Immature natural killer cell (primary cell): ENCODE measurements at places on chromosomes 7 and 10.

DNA sequence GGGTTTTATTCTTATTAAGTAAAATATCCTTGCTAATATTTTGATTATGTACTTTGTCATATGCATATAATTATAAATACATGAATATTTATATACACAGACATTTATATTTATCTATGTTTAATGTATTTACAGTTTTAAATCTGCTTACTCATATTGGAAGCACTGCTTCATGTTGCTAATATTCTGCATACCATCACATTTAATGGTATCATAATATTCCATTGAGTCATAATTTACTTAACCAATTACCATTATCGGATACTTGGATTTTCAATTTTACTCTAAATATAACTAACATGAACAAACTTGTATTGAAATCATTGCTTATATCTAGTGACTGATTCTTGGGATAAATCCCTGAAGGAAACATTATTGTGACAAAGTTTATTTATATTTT, 155.2 kb downstream of the MBL2 start:
- no peaks in the 10 kb centered on the region for H3K4me1 ChIP-seq
- no peak overlapping the region for H3K4me3 ChIP-seq
- DNase-seq, result no peak
- no peak overlapping the region for H3K27ac ChIP-seq
- no peaks in the 10 kb centered on the region for H3K36me3 ChIP-seq
- H3K27me3 ChIP-seq, result no peaks in the 10 kb centered on the region

DNA sequence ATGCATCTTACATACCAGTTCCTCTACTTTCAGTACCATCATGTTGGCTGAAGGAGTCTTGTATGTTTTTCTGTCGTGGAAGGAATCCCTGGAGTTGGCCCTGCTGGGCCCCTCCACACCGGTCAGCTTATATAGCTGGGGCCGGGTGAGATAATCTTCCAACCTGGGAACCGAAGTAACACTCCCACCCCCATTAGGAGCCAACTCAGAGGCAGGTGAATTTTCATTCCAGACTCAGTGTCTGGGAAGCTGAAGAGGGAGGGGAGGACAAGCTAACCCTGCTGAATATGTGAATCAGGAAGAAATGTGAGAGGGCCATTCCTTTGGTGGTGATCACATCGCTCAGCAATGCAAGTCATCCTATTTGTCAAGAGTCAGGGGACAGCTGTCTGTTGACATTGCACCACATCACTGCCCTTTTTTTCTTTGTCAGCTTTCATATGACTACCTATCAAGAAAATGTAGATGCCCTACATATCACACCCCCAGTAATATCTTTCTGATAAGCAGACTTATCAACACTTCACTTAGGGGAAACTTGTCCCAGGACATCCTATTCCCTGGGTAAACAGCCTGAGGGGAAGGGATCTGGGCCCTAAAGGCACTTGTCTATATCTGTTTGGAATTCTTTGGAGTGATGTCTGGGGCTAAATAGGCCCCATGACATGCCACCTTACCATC, at the start of gene ANKRD1:
ANKRD1 (minus strand) TSS at position 102 of the 681 bp plus-strand sequence; CDS start at position 42, 60 bp downstream.
- peaks cover 3% of the 10 kb centered on the region for H3K27me3 ChIP-seq
- H3K36me3 ChIP-seq, result no peaks in the 10 kb centered on the region
- DNase-seq, result no peak
- H3K4me3 ChIP-seq, result no peak within 1 kb of the TSS
- H3K4me1 ChIP-seq, result no peaks in the 10 kb centered on the region
- H3K27ac ChIP-seq, result no peak within 1 kb of the TSS

DNA sequence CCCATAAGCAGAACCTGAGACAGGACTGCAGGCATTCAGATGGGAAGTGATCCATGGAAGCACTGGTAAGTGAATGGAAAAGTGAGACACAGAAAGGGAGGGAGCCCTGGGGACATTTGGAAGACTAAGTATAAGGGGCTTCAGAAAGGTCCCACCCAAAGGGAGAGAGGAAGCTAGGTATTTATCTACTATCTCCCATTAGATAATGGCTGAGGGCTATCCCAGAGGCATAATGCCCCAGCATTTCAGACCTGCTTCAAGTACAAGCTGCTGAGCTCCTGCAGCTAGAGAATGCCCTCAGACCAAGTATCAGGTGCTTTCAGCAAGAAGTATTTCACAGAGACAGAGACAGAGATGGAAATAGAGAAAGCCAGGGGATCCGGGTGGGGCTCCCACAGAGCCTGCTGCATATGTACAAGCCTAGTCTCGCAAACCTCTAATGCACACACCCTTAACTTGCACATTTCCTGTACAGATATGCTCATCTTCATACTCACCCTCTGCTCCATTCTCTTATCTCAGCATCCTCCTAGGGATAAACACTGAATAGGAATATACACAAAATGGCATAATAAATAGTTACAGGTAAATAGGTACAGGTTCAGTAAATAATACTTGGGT, 20.2 kb downstream of the KDM7A start:
- H3K36me3 ChIP-seq, result no peaks in the 10 kb centered on the region
- DNase-seq, result no peak
- H3K27me3 ChIP-seq, result no peaks in the 10 kb centered on the region
- peaks cover 42% of the 10 kb centered on the region for H3K4me1 ChIP-seq

- H3K27ac ChIP-seq, result no peak overlapping the region
- no peak overlapping the region for H3K4me3 ChIP-seq
- peaks cover 2% of the 10 kb centered on the region for H3K27me3 ChIP-seq
- no peaks in the 10 kb centered on the region for H3K4me1 ChIP-seq
- no peaks in the 10 kb centered on the region for H3K36me3 ChIP-seq
Observed at GRCh38 chr7:96614154-96614867, 95.3 kb downstream of the SEM1 start.

GRCh38 chr10:43390759-43391158, 18.2 kb downstream of the HNRNPF start:
- peaks cover 87% of the 10 kb centered on the region for H3K4me1 ChIP-seq
- H3K27me3 ChIP-seq, result peaks cover 3% of the 10 kb centered on the region
- H3K27ac ChIP-seq, result peak overlapping the region; percentile 59
- H3K36me3 ChIP-seq, result peaks cover 49% of the 10 kb centered on the region

DNA sequence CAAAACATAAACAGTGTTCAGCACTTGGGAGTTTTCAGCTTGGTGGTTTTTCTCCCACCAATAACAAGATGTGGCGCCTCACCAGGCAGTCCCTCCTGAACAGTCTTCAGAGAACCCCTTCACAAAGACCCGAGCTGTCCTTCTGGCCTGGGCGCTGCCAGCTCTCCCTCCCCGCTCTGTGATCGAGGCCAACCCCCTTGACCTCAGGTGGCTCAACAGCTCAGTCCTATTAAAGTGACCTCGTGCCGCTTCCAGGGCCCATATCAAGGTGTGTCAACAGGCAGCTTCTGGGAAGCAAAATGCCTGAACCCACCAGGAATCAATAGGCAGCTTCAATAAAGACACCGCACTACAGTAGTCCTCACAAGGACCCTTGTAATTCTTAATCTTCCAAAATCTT, 63.3 kb downstream of the CHST15 start:
- DNase-seq, result no peak
- H3K27ac ChIP-seq, result no peak overlapping the region
- no peaks in the 10 kb centered on the region for H3K4me1 ChIP-seq
- H3K36me3 ChIP-seq, result no peaks in the 10 kb centered on the region
- no peak overlapping the region for H3K4me3 ChIP-seq
- H3K27me3 ChIP-seq, result no peaks in the 10 kb centered on the region

- H3K36me3 ChIP-seq, result no peaks in the 10 kb centered on the region
- H3K27ac ChIP-seq, result no peak overlapping the region
- H3K4me3 ChIP-seq, result no peak overlapping the region
- no peak for DNase-seq
- no peaks in the 10 kb centered on the region for H3K27me3 ChIP-seq
- H3K4me1 ChIP-seq, result no peaks in the 10 kb centered on the region
Observed at GRCh38 chr7:71563276-71563675, 431.3 kb downstream of the GALNT17 start.

DNA sequence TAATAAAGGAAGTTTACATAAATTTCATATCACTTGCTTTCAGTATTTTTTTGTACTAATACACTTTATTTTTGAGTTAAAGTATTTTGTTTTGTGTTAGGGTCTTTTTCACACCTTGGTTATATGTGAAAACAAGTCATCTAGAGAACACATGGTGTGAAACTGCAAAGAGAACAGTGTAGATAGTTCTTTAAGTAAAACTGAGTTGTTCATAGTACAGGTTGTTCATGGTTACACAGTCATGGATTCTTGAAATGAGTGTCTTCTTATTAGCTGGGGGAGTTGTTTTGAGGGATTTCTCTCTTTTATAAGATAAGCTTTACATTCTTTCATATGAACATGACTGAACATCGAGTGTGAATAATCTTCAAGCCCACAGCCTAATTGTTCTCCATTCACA, 244.2 kb downstream of the THSD7A start:
- H3K4me3 ChIP-seq, result no peak overlapping the region
- H3K4me1 ChIP-seq, result no peaks in the 10 kb centered on the region
- H3K36me3 ChIP-seq, result no peaks in the 10 kb centered on the region
- H3K27me3 ChIP-seq, result no peaks in the 10 kb centered on the region

DNA sequence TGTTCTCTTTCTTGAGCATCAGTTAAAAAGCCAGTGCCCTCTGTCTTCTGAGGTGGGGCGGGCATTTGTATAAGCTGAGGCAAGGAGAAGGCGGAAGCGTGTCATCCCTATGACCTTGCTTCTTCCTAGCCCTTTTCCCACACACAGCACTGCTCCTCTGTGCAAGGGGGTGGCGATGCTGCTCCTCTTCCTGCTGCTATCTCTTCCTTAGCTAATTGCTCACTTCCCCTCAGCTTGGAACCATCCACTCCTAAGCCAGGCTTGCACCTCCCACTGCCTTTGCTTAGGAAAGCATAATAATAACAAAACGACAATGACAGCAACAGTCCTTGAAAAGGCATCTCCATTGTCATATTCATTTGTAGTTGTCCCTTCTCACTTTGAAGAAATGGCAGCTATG, 366.9 kb downstream of the PHTF2 start:
- no peaks in the 10 kb centered on the region for H3K36me3 ChIP-seq
- H3K4me3 ChIP-seq, result no peak overlapping the region
- DNase-seq, result no peak
- no peaks in the 10 kb centered on the region for H3K4me1 ChIP-seq
- no peaks in the 10 kb centered on the region for H3K27me3 ChIP-seq

GRCh38 chr10:124566981-124567835, 105.6 kb downstream of the LHPP start:
- DNase-seq, result no peak
- H3K36me3 ChIP-seq, result no peaks in the 10 kb centered on the region
- no peak overlapping the region for H3K27ac ChIP-seq

GRCh38 chr7:70343519-70343918, 745.2 kb downstream of the AUTS2 start:
- DNase-seq, result no peak
- H3K27me3 ChIP-seq, result peaks cover 6% of the 10 kb centered on the region
- no peaks in the 10 kb centered on the region for H3K36me3 ChIP-seq
- no peak overlapping the region for H3K4me3 ChIP-seq

DNA sequence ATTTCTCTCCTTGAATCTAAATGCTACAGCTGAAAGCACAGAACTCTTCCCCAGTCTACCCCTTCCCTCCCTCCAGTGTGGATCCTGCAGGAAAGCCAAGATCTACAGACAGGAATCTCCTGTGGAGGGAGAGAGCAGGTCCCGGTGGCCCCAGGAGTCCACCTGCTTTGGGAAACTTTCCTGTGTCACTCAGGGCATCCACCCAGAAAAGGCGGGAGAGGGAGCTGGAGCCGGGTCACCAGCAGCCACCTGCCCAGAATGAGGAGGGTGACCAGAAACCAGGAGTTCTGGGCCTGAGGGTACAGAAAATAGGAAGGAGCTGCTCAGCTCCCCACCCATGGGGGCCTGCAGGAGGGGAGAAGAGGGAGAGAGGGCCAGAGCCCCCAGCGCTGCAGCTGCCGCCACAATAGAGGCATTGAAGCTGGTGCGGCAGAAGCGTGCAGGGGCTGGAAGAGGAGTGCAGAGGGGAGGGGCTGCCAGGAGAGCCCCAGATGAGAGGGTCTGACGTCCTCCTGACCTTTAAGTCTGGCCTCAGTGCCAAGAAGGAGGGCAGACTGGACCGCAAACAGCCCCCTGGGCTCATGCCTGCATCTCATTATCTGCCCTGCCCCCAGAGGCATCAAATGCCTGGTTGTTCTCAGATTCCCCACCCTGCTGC, 56.3 kb upstream of the TMEM72 start:
- DNase-seq, result no peak
- H3K27me3 ChIP-seq, result no peaks in the 10 kb centered on the region
- no peak overlapping the region for H3K4me3 ChIP-seq
- no peaks in the 10 kb centered on the region for H3K36me3 ChIP-seq
- H3K4me1 ChIP-seq, result no peaks in the 10 kb centered on the region
- H3K27ac ChIP-seq, result no peak overlapping the region
